DMS79 treated with DMSO at 0.1 percent for 48 hours (cell line): ENCODE measurements at places on chromosomes 1 and 21.

DNA sequence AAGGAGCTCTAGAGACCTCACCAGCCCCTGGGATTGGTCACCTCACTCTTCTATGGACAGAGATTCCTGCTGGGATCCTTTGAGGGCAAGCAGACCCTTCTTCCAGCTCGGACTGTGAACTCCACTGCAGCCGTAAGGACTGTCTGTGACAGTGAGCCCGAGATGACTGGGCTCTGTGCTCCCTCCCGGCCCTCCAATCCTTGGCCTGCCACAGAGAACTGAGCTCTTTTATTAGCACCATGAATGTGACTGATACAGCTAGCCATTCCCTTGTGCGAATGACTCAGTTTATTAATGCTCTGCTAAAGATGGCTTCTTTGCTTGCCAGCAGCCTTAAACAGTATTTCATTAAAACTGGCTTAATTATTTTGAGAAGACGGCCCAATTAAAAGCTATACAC is 194.6 kb upstream of the LMO4 start:
- no peak for DNase-seq

DNA sequence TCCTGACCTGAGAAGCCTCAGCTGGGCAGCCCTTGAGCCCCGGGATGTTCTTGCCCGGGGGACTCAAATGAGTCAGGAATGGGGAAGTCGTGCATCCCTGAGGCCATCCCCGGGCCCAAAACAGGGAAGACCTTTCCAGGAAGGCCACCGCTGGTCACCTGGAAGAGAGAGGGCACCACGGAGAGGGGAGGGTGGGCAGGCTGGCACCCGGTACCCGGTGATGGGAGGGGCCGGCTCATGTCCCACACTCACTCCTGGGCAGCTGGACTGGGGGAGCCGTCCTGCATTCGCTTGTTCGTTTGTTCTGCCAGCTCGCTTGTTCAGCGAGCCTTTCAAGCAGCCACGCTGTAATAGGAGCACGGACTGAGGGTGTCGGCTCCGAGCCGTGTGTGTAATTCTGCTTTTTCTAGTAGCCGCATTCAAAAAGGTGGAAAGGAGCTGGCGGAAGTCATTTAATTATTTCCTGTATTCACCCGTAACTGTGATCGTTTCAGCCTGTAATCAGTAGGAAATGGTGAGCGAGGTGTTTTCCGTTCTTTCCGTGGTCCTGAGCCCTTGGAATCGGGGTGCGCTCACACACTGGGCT is 48.4 kb upstream of the CCDC27 start:
- DNase-seq: peak; percentile 23

DNA sequence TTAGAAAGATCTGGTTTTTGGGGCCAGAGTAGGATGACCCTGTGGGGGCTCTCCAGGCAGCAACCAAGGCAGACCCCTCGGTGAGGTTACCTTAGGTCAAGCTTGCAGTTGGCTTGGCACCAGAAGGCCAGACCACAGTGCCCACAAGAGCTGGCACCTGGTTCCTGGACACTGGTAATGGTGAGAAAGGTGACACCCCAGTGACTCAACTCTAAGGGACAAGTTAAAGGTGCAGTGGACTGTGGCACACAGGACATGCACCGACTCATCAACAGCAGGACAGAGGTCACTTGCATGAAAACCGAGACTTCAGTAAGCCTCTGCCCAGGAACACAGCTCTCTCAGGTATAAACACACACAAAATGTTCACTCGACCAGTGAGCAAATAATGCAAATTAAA is 6.7 kb downstream of the LRRC38 start:
- DNase-seq: no peak

DNA sequence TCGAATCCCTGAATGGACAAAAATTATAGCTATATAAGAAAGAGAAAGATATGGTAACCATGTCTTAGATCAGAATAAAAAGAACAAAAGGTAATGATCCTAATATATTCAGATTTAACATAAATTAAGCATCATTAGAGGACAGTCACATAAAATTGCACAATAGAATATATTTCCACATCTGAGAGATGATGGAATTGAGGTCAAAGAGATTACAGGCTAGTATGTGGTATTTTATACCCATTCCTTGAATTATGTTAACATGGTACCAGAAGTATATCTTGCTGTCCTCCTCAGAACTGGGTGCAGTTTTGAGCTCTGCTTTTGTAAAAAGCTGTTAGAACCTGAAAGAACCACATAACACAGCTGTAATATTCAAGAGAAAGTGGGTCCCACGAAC is 245.6 kb upstream of the HOOK1 start:
- DNase-seq: no peak

- DNase-seq: no peak
Measured at GRCh38 chr1:94014635-94015488, 105.6 kb upstream of the GCLM start.

- no peak for DNase-seq
Measured at GRCh38 chr21:45269861-45270260, 17.8 kb downstream of the POFUT2 start.

DNA sequence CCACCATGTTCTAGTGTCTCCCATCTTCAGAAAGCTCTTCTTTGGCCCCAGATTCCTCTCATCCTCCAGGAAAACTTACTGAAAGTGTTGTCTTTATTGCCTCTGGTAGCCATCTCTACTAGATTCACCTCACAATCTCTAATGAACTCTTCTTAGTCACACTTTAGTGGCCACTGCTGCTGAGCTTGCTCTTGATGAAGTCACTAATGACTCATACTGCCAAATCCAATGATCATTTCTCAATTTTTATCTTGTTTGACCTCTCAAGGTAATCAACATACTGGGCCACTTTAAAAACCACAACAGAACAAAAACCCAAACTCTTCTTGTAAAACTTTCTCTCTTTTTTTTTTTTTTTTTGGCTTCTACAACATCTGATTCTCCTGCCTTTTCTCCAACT is 196.4 kb downstream of the LHX8 start:
- no peak for DNase-seq

DNA sequence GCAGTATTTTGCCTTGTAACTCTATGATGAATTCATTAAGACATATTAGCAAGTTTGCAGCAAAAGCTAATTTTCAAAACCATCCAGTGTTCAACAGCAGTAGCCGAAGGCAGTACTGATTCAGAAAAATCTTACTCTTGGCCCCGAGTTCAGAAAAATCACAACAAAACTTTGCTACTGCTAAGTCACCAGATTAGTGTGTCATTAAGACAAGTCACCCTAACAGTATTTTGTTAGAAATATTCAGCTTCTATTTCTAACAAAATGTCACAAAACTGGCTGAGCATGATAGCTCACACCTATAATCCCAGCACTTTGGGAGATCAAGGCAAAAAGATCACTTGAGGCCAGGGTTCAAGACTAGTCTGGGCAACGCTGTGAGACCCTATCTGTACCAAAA is 8.2 kb downstream of the GTF2B start:
- no peak for DNase-seq

DNA sequence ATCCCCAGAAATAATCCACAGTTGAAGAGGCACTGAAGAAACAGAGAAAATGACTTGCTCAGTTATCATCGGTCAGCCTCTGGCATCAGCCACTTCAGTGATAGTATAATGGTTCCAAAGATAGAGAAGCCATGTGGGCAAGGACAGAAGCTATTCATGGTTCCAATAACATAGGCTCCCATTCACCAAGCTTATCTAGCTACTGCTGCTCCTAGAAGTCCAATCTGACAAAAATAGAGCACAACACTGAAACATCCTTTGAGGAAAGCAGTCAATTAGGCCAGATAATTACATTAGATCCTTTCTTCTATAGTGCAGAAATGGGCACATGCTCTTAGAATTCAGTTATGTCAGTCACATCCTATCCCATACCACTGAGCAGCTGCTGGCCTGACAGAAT is 33.5 kb upstream of the CRB1 start:
- no peak for DNase-seq

- DNase-seq: no peak
Measured at GRCh38 chr1:108503062-108503733, 53.1 kb downstream of the NBPF6 start.

DNA sequence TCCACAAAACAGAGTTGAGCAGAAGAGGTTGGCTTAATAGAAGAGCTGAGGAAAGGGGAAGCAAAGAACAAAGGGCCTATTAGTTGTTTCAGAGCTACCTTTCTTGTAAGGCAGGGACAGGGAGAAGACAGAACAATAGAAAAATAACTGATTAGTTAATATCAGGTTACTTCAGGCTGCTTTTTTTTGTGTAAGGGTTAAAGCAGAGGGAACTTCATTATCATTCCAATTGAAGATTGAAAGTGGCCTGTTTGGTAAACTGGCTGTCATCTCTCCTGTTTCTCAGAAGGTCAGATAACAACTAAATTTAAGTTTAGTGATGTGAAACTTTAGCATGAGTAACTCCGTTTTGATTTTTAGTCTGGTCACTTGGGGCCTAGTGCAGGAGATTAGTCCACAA is 22.3 kb downstream of the CDC42 start:
- no peak for DNase-seq

DNA sequence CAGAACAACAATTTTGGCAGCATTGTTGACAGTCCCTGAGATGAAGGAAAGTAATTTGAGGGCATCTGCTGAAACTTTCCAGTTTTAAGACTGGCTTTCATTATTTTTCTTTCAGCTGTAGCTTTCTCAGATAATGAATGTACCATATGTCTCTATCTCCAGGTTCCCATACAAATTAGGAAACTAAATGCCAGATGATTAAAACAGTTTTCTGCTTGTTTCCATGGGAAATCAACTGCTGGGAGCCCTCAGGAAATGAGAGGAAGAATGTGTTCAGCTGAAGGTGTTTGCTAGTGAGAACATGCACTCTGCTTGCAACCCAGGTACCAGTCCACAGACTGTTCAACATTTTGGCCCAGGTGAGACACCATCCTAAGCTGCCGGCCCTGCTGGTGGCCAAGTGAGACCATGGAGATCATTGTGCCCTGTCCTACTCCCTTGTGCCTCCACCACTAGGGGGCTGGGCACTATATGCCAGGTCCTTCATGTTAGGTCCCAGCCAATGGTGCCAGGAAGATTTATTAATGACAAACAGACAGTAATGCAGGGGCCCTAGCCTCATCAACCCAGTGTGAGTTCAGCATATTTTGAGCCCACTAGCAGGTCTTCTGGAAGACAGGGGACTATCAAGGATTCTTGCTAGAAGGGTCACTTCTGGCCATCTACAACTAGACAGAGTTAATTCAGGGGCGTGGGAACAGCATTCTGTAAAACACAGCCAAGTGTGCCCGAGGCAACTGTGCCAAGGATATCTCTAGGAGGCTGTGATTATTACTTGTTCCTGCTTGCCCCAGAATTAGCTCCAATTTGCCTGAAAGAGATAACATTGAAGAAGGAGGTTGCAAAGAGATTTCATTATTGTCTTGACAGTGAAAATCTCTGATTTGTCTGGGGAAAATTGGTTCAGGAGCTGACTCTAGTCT is 17.0 kb upstream of the LRRC8C start:
- no peak for DNase-seq

- no peak for DNase-seq
Measured at GRCh38 chr1:219566951-219567947, 45.7 kb downstream of the ZC3H11B start.

DNA sequence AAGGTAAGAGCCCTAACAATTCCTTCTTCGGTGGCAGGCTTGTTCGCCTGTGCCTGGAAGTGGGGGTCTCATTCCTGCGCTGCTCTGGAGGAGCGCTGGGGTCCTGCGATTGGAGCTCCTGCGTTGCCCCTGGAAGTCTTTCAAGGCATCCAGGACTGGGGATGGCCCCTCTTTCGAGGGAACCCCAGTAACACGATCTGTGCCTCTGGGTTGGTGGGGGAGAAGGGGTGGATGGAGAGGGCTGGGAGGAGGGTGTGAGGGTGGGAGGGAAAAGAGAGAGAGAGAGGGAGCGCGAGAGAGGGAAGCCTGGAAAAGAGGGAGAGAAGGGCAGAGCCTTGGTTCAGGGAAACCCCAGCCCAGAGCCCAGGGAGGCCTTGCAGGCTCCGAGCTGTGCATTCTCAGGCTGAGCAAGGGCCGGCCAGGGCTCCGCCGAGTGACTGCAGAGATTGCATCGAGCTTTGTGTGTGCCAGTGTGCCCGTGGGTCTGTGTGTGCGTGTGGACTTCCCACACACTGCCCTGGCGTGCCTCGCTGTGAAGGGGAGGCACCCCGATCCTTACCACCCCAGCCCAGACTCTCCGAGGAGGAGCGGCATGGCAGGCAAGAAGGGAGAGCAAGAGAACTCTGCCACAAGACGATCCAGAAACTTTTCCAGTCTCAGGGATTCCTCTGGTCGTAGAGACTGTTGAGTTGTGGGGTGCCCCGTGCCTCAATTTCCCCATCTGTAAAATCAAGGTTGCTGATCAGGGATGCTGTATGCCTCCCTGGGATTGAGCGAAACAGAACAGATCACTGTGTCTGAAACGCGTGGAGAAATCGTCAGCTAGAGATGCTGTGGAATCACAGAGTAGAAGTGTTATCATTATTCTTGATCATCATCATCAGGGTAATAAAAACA is 619 bp downstream of the BCL9 start:
- peak; percentile 46 for DNase-seq

GRCh38 chr1:25529518-25530185 is 13.8 kb upstream of the LDLRAP1 start:
- no peak for DNase-seq

DNA sequence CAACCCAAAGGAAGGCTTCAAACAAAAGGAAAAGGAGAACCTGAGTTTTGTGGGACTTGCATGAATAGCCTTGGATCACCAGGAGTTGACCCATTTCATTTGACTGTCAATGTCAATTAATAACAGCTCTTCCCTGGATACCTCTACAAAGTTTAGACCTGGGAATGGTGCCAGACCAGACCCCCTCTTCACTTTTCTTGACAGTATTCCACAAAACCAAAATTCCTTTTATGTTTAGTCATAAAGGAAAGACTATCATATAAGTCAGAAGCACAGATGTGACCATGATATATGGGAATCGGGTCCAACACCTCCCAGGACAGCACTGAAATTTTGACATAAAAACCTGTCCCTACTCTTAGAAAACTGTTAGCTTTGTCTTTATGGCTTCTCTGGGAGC is 191.8 kb downstream of the LYPLAL1 start:
- DNase-seq: no peak

DNA sequence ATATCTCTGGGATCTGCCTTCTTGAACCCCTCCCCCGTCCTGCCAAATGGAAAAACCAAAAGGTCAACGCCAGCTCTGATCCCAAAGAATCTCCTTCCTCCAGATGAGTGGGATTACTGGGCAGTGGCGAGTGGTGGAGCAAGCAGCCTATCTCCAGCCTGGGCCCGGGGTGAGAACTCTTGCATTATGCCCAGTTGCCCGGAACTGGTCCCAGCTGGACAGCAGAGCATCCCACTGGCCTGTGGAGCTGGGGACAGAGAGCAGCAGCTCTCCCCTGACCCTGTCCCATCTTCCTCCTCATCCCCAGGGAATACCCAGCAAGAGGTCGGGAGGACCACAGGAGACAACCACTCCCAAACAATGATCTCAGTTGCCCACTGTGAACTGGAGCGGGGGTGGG is 130.5 kb downstream of the TMEM53 start:
- DNase-seq: no peak

GRCh38 chr21:33374080-33374449 is 29.1 kb upstream of the IFNGR2 start:
- no peak for DNase-seq
